IPS-NIHi11 (cell line): ENCODE measurements at places on chromosomes 2 and 18.
A peak's percentile ranks its signal among the peaks of the same experiment; 100 is the strongest.

- DNase-seq = peak; percentile 12
These were observed 38.7 kb downstream of the ZC3H8 start for GRCh38 chr2:112216167-112216566.

- DNase-seq = no peak
These were observed 164.2 kb downstream of the CDH19 start for GRCh38 chr18:66439670-66440069.

- DNase-seq = no peak
These were observed 32.1 kb downstream of the ME2 start for GRCh38 chr18:50911006-50911405.

DNA sequence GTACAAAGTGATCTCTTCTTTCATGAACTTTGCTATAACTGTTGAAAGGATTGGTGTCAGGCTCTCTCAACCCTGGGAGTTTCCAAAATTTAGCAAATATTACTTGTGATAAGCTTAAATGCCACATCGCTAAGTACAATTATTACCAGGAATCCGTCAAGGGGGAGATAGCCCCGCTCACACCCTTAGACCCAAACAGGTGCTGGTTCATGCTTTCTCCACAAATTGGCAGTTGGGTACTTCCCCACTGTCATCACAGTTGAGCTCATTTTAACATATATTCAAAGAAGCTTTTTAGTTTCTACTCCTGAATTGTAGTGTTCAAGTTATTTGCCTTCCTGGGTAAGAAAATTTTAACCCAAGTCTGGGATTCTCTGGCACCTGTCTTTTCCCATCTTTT is 29.8 kb upstream of the EPB41L5 start:
- DNase-seq = no peak

DNA sequence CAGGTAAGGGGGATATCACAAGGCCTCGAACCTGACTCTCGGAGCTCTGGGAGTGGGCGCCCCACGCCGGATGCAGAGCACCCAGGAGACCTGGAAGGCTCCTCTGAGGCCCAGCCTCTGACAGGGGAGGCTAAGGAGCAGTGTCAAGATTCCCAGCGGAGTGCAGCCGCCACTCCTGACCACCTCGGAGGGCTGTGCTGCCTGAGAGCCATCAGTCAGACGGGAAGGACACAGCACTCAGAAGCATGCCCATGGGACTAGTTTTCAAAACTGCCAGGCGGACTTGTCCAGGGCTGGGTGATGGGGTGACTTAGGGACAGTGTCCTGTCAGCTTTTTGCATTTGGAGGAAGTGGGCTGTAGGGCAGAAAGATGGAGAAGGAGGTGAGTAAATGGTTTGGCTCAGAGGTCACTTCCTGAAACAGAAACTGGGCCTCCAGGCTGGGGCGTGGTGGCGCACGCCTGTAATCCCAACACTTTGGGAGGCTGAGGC is 34.6 kb upstream of the B3GNT7 start:
- DNase-seq = no peak

DNA sequence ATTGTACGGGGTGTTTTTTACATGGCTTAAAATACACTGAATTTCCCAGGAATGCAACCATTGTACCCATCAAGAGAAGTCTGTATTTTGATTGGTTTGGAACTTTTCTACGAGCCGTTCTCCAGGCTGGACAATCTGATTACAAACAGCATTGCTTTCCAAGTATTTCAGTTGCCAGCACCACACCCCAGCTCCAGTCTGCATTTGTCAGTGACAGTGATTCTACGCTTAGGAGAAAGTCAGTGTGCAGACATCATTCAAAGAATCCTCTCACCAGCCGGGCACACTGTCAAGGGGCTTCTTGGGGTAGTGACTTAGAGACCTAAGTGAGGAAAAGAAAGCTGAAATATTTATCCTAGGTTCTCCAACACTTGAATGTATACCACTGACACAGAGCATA is 194.1 kb downstream of the ANAPC1 start:
- DNase-seq = no peak

DNA sequence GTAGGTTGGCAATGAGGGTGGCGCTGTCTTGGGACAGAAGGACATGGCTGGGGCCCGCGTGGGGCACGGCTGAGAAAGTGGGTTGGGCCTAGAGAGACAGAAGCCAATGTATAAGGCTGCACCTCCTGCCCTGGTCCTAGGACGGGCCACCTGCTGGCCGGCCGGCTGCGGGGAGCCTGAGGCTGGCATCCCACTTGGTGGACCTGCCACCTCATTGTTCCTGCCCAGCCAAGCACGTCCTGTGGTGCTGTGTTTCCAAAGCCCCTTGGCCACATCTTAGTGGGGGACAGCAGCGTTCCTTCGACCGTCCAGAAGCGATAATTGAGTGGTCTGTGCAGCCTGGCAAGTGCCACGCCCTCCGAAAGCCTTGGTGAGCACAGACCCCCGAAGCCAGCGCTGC is 223.9 kb downstream of the LDLRAD4 start:
- peak; percentile 62 for DNase-seq

DNA sequence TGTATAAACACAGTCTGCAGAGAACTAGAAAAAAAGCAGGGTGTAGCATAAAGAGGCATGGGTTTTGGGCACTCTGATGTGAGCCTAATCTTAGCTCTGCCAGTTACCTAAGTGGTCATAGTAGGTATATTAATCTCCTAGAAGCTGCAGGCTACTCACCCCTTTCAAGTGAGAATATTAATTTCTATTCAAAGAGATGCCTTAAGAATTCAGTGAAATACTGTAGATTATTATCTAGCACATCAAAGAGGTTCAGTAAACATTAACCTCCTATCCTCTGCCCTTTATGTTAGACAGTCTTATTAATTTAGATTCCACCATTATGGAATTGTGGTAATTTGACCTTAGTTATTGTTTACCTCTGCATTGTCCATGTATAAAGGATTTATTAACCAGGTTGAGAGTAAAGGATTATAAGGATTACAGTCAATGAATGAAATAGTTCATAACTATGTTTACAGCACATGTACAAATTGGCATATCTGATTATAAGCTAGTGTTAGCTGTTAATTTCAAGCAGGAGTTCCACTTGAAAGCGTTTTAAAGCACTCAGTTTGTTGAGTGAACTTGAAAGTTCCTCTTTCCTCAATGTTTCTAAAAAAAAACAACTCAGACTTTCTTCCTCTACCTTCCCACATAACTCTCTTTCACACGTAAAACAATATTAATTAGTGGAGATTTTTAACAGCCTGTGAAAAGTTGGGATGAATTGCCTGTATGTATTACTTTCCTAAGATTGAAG is 150.6 kb upstream of the EPC2 start:
- DNase-seq = no peak

DNA sequence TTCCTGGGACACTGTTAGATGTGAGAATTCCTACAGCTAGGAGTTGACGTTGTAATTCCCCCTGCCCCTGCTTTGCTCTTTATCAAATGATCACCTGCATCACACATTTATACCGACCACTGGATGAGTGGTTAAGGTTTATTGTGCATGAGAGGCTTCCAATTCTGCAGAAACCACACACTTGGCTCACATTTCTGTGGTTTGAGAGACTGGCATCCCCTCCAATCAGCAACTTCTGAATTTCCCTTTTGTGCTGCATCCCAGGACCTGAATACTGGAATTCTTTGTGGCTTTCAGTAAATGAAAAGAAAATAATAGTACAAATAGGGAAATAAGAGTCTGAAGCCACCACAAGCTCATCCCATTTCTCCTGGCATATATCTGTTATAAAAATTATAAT is 628.7 kb upstream of the PIK3C3 start:
- DNase-seq = no peak

DNA sequence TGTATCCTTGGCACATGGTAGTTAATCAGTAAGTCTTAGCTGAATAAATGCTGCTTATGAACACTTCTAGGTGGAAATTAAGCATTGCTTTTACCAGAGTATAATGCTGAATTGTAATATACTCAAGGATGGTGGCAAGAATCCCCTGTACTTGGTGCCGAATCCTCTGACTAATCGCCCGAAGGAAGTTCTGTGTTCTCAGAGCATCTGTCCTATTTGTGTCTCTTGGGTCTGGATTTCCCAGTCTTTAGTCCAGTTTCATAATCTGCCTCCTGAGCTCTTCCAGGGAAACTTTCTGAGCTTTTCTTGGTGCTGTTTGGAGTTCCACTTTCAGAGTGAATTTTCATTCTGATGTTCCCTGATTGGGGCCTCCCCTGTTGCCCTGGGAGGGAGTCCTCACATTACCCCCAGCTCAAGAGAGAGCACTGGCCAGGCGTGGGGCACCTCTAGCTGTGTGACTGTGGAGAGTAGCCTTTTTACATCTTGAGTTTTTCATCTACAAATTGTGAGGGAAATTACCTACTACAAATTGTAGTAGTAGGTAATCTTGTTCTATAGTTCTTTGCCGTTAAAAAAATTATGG is 144.9 kb downstream of the LTBP1 start:
- DNase-seq = no peak
